Naive thymus-derived CD4-positive, alpha-beta T cell (primary cell): ENCODE measurements at places on chromosomes 3 and 15. TPM values are rescaled to one million over a fixed set of nuclear protein-coding genes. Genes with fewer than 3 reads are reported as not detected.

DNA sequence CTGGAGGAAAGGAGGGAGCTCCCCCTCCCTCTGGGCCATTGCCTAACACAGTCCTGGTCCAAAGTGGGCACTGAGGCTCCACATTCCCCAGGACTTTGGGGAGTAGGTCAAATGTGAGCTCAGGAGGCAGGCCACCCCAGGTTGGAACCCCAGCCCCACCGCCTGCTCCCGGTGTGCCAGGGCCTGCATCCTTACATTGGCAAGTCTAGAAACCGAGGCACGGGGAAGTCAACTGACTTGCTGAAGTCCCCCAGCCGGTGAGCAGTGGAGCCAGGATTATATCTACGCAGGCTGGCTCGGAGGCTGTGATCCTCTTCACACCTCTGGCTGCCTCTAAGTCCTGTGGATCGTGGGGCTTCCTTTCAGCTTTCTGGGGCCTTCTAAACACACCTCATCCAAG lies 48.7 kb downstream of the RHCG start:
- H3K27ac ChIP-seq = no peak overlapping the region
- H3K27me3 ChIP-seq = no peaks in the 10 kb centered on the region
- no peaks in the 10 kb centered on the region for H3K36me3 ChIP-seq

DNA sequence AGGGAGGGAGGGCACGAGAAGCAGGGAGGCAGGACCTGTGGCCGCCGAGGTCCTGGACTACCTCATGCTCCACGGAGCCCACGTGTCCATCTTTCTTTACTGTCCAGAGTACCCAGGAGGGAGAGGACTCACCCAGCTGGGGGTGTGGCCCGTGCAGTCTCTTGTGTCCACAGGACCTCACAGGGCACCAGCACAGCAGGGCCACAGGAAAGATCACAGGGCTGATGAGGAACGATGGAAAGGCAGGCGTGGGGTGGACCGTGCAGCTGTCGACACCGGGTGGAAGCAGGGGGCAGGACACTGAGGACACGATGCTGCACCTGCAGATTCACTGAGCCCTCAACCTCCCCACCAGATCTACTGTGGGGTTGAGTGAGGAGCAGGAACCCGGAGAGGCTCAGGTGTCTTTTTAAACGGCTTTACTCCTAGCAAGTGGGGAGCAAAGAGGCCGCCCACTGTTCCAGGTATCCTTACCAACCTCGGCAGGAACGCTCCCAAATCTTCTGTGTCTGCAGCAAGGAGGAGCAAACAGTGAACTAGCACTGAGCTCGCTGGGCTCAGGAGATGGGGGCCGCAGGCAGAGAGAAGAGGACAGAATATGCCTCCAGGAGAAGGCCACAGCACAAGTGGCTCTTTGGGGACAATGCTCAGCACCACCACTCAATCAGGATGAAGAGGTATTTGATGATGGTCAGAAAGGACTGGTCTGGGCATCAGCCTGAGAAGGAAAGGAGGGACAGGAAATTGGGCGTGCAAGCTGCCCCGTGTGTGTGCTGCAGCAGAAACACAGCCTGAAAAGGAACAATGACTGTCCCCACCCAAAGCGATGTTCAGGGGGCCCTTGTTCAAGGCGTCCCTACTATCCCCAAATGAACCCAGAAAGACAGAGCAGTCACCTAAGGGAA lies 198.8 kb downstream of the XXYLT1 start:
- no peaks in the 10 kb centered on the region for H3K27me3 ChIP-seq
- no peak overlapping the region for H3K4me3 ChIP-seq
- no peaks in the 10 kb centered on the region for H3K36me3 ChIP-seq
- DNase-seq = no peak
- no peak overlapping the region for H3K27ac ChIP-seq

- no peak for DNase-seq
- no peak overlapping the region for H3K4me3 ChIP-seq
- no peaks in the 10 kb centered on the region for H3K27me3 ChIP-seq
- H3K36me3 ChIP-seq = no peaks in the 10 kb centered on the region
These were observed 500.6 kb downstream of the SI start for GRCh38 chr3:164577667-164578210.

GPR87 gene
- not detected in 2 replicates for total RNA-seq

DNA sequence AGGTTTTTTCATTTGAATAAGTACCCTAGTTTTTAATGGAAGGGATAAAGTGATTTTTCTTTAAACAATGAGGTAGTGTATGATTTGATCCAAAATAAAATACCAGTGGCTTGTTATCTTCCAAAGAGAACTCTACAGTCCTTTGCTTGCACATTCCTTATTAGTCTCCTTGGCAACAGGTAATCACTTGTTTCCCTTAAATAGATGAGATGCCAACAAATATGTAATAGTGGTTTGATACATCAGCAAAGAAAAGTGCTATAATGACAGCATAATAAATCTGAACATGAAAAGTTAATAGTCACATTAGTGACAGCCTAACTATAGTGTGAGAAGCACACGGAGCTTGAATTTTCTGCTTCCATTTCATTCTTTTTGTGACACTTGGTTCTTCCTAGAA lies 360.2 kb downstream of the ZNF385D start:
- DNase-seq = no peak
- no peaks in the 10 kb centered on the region for H3K36me3 ChIP-seq
- no peaks in the 10 kb centered on the region for H3K4me1 ChIP-seq
